ENCODE measurements at places on chromosomes 5 and 9.

GRCh38 chr9:29691758-29692407, 2118.6 kb upstream of the C9orf72 start:
- DNase-seq, result peak; percentile 73

- no peak for DNase-seq
These were observed 348.9 kb downstream of the ARHGEF28 start for GRCh38 chr5:73974871-73975360.

- DNase-seq, result no peak
These were observed 4.9 kb upstream of the MVB12B start for GRCh38 chr9:126321742-126322141.

- no peak for DNase-seq
These were observed 2.4 kb upstream of the POU4F3 start for GRCh38 chr5:146336197-146336596.
